Activated T-helper 1 cell treated with Interleukin-2 at 50 U/mL for 16 hours (primary cell): ENCODE measurements at places on chromosomes 1 and 21.

GRCh38 chr1:205583461-205584130 lies 48.2 kb downstream of the ELK4 start:
- no peak for DNase-seq

DNA sequence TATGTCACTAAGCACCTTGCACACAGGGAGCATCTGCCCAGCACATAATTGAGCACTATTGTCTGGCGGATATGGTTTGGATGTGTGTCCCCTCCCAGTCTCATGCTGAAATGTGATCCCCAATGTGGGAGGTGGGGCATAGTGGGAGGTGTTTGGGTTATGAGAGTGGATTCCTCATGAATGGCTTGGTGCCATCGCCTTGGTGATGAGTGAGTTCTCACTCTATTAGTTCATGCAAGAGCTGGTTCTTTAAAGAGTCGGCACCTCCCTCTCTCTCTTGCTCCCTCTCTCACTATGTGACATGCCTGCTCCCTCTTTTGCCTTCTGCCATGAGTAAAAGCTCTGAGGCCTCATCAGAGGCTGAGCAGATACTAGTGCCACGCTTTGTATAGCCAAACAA lies 9.5 kb downstream of the CTSK start:
- DNase-seq: no peak

DNA sequence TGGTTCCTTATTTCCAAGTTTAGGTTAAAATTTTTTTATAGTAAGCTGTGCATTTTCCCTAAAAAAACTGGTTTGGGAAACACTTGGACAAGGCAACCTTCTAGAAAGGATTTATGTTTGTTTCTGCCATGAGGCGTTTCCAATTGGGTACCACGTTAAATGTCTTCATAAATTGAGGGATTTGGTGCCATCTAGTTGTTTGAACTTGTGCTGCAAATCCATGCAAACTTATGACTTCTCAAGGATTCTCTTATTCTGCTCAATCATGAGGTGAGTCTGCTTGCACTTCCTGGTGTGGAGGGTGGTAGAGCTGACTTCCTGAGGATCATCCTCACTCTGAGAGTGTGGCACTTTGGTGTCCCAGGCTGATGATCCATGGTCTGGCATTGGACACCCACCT lies 123.3 kb downstream of the PCNX2 start:
- no peak for DNase-seq

- DNase-seq: no peak
Observed at GRCh38 chr1:118788463-118788862, 199.7 kb downstream of the TBX15 start.

DNA sequence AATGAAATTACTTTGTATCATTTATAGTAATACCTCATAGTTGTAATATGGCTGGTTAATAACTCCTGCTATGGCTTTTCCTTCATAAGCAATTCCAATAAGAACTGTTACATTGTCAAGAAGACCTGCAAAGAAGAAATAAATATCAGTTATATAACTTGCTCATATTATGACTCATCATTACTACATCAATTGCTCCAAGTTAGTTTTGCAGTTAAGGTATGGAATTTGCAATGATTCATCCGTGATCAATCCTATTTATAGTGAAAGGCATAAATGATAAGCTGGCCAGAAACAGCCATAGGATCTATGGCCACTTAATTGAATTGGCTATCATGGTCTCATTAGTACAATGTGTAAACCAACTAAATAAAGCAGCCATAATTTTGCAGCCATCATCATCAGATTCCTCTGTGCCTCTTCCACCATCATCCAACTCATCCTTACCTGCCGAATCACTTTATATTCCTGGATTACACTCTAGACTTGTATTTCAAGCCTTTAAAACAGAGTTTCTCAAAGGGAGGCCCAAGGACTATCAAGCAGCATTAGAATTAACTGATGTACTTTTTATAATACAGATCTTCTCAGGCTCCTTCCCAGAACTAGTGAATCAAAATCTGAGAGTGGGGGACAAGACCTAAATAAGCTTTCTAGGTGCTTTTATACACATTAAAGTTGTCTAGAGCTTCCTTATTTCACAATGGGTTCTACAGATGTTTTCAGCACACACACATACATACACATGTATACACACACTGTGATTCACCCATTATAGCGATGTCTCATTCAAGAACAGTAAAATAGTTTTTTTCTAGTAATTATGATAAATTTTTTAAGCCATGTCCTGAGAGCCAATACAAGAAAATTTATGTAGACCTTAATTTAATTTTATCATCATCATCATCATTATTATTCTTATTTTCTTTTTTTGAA lies 21.2 kb upstream of the EPRS1 start:
- DNase-seq: no peak

GRCh38 chr1:37393173-37394120 lies 80.9 kb upstream of the ZC3H12A start:
- no peak for DNase-seq

DNA sequence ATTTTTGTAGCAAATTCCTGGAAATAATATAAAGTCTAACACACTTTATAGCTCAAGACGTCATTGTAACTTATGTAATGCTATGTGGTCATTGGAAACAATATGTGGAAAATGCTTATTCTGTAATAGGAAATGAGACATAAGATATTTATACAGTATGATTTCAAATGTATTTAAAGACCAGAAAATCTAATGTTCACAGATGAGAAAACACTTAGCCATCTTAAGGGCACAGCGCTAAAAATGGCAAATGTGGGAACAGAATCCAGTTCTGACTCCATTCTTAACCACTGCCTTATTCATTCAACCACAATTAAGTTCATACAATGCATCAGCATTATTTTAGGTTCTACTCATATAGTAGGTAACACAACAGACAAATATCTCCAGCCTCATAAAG lies 12.5 kb downstream of the CSDE1 start:
- no peak for DNase-seq

DNA sequence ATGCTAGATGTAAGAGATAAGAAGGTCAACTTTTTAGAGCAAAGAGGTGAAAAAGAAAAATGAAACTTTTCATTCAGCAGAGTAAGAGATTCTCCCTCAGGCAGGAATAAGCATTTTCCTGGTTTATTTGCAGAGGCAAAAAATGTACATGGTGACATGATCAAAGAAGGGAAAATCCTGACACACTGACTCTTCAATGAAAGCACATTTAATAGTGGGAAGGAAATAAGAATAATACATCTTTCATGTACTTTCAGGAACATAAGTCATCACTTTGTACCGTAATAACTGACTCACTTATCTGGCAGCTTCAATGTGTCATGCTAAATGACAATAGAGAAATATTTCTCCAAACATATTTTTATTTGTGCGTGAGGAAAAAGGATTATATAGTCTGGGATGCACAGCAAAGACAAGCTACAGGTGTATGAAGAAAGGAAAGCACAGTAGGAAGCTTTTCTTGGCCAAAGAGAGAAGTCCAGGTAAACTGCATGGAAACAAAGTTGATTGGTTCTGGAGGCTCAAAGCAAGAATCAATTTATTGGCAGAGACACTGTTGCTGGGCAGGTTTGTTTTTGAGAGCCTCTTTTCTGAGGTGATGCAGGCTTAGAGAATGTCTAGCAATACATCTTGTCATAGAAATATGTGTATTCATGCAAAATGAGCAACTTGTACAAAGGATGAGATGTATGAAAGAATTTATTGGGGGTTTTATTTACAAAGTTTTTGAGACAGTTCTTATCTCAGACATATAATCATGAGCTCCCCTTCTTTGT lies 1409.0 kb downstream of the PLA2G4A start:
- DNase-seq: no peak

DNA sequence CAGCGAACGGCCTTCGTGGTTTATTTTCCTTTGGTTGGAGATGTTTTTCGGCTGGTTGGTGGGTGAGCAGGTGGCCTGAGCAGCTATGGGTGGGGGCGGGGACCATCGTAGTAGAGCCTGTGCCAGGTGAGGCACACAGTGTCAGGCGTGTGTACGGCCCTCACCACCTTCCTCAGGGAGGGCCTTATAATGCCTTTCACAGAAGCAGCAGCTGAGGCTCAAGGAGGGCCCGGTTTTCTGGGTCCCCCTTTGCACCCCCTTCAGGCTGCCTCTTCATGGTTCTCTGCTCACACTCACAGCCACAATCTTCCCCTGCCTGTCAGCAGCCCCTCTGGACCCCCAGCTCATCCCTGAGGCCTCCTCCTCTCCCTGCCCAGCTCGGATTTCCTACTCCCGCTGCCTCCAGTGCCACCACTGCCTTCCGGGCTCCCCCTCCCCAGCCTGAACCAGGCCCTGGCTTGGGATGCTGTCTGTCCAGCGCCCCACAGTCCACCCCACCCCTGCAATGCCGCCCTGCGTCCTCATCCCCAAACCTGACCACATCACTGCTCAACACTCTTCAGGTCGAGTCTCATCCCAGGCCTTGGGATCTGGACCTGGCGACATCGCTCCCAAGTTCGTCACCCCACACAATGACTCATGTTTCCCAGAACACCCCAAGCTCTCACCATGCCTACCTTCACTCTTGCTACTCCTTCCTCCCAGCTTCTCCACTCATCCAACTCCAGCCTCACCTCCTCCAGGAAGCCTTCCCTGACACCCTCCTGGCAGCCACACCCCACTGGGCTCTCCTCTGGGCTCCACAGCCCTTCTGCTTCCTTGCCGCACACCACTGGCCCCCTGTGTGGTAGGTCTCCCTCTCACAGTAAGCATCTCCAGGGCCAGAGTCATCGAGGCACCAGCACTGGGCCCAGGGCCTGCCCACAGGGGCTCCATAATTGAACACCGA lies 53.9 kb downstream of the DMRTB1 start:
- DNase-seq: no peak

GRCh38 chr1:206714331-206715058 lies 29.8 kb downstream of the MAPKAPK2 start:
- no peak for DNase-seq

DNA sequence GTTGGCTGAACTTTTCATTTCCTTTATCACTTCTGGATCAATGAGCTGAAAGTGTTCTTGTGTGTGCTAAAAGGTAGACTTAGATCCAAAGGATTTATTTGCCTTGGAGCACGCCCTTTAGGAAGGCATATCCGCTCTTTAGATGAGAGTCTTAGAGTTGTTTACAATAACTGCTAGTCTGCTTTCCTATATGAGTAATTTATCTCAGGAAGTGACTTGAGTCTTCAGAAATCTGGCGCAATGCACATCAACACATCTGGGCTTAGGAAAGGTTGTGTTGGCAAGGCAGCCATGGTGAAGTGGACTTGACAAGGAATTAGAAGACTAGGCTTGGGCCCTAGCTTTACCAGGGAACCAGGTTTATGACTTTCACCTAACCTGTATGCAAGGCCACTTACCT lies 204.1 kb upstream of the PTGFR start:
- DNase-seq: no peak

DNA sequence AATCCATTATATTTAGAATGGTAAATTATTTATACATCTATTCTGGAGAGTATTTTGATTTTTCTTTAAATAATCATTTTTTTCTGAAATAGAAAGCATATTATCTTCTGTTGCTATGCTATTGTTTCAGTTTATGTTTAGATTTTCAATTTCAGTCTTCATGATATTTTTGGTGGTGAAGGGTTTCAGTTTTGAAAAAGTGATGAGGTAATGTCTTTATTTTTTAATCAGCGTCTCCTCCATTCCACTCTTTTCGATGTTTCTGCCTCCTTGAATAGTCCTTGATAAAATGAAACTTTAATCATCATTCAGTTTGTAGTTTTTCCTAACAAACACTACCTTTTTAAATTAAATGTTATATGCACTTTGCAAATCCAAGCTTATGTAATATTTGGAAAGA lies 428.6 kb downstream of the PTPRC start:
- no peak for DNase-seq

GRCh38 chr1:239831577-239832355 lies 259.9 kb upstream of the FMN2 start:
- no peak for DNase-seq

DNA sequence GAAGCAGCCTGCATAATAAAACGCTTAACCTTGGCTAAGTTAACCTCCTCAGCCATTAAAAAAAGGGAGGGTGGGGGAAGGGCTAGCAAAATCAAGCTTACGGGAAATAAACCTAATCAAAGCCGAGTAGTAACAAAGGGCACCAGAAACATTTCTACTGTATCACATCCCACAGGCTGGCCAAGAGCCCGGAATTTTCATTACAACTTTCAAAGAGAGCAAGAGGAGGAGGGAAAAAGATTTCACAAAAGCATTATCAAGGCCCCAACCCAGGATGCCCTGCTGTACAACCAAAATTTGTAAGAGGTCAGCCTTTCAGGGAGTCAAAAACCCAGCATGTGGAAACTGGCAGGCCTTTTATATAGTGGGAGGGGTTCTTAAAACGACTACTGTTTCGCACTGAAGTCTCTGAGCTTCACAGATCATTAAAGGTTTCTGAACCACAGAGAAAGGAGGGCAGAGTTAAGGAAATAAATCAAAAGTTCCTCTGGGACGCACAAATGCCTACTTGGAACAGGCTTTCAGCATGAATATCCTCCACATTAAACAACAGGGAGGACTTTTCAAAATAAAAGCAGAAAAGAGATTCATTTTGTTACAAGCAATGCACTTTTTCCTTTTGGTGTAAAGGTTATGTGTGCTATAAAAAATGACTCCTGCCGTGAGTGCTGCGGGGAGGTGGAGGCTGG lies 90.4 kb downstream of the SLC45A1 start:
- DNase-seq: no peak

DNA sequence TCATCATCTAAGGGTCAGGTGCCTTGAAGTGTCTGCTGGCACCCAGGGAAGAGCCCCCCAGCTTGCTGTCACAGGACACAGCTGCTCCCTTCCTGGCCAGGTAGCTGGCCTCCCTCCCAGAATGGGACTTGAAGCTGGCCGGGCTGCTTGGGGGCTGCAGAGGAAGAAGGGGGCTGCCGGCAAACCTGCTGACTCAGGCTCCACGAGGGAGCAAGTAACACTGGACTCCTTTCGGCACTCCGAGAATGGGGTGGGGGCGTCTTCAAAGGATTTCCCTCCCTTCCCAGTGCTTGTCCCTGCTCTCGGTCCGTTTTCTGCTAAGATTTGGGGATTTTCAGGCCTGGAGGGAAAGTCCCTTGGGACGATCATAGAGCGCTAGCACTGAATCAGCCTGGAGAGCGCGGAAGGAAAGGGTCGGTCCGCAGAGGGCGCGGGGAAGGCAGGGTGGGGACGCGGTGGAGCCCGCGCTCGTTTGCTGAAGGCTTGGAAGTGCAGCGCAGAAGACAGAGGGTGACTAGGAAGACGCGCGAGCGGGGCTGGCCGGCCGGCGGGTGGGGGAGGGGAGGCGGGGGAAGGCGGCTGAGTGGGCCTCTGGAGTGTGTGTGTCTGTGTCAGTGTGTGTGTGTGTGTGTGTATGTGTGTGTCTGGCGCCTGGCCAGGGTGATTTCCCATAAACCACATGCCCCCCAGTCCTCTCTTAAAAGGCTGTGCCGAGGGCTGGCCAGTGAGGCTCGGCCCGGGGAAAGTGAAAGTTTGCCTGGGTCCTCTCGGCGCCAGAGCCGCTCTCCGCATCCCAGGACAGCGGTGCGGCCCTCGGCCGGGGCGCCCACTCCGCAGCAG lies at the start of gene CSF1:
TSS of gene CSF1 (plus strand) at position 727 of the 840 bp plus-strand sequence. CDS start 175 bp downstream, outside the sequence.
- peak; percentile 37 for DNase-seq

- DNase-seq: no peak
Observed at GRCh38 chr1:223144914-223145313, 1.9 kb upstream of the TLR5 start.
